ENCODE measurements at places on chromosomes 16 and 17.
A peak's percentile ranks its signal among the peaks of the same experiment; 100 is the strongest.

- DNase-seq: no peak
These were observed 975 bp downstream of the CFAP20 start for GRCh38 chr16:58128181-58128631.

DNA sequence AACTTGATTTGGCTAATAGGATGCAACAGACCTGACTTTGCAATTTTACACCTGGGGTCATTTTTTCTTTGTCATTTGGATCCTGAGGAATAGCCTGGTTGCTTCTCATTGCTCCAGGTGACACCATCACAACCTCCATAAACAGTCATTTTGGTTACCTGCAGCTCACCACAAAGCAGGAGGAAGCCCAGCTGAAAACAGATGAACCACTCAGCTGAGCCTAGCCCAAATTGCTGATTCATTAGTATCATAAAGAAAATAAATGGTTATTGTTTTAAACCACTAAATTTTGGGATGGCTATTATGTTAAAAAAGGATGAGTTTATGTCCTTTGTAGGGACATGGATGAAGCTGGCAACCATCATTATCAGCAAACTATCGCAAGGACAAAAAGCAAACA is 841.0 kb upstream of the EEF2KMT start:
- DNase-seq: no peak

DNA sequence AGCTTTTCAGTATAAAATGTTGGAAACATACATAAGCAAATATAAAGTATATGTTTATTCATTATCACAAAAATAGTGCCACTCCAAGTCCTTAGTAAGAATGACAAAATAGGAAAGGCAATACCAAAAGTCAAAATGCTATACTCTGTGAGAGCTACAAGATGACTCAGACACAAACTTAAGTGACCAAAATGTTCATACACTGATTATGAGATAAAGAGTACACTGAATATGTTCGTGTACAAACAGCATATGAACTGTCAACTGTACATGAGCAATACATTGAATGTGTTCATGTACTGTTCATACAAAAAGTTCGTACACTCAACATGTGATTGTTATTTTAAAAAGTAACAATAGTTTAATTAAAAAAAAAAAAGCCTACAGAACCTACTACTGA is 103.3 kb downstream of the CA4 start:
- DNase-seq: no peak

- DNase-seq: no peak
These were observed 137.2 kb downstream of the C16orf78 start for GRCh38 chr16:49510654-49511305.

- no peak for DNase-seq
These were observed 1.8 kb upstream of the NUBP1 start for GRCh38 chr16:10741844-10742243.

DNA sequence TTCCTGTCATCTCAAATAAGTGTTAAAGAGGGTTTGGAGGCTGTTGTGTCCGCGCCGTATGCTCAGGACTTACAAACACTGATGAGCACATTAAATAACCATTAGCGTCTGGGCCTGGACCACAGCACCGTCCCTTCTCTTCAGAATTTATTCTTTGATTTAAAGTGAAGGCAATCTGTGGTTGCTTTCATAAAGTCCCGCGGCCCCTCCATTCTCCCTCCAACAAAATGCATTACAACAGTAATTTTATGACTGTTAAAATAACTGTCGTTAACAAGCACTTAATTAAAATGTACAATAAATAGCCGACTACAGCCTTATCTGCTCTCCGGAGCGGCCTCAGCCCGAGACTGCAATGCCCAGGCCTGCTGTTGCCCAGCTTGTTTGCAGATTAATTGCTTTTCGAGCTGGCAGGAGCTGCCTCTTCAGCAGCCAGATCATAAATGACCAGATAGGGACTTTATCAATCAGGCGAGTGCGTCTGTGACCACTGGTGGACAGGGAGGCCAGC is 30.6 kb upstream of the IRX3 start:
- DNase-seq: no peak

GRCh38 chr16:88919936-88920335 is 53.5 kb upstream of the PABPN1L start:
- DNase-seq: no peak

DNA sequence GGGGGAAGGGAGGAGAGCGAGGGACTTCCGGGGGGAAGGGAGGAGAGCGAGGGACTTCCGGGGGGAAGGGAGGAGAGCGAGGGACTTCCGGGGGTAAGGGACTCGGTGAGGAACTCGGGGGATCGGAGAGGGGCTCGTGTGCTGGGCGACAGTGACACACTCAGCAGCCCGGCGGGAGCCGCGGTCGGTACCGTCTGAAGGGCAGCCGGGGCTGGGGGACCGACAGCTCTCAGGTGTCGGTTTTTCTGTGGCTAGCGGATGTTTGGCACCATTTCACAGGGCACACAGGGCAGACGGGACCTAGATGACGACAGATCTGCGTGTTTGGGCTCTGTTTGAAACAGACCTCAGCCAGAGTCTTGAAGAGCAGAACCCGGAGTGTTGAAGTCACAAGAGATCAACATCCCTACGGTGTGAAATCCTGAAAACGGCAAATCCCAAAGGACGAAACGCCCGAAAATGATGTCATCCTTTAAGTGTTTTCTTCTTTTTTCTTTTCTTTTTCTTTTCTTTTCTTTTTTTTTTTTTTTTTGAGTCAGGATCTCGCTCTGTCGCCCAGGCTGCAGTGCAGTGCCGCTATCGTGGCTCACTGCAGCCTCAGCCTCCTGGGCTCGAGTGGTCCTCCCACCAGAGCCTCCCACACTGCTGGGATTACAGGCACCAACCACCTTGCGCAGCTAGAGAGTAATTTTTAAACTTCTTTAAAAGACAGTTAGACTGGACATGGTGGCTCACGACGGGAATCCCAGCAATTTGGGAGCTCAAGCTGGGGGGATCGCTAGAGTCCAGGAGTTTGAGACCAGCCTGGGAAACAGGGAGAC is 23.9 kb downstream of the ZNF778 start:
- peak; percentile 51 for DNase-seq

GRCh38 chr16:76676356-76676755 is 399.2 kb downstream of the CNTNAP4 start:
- DNase-seq: no peak

DNA sequence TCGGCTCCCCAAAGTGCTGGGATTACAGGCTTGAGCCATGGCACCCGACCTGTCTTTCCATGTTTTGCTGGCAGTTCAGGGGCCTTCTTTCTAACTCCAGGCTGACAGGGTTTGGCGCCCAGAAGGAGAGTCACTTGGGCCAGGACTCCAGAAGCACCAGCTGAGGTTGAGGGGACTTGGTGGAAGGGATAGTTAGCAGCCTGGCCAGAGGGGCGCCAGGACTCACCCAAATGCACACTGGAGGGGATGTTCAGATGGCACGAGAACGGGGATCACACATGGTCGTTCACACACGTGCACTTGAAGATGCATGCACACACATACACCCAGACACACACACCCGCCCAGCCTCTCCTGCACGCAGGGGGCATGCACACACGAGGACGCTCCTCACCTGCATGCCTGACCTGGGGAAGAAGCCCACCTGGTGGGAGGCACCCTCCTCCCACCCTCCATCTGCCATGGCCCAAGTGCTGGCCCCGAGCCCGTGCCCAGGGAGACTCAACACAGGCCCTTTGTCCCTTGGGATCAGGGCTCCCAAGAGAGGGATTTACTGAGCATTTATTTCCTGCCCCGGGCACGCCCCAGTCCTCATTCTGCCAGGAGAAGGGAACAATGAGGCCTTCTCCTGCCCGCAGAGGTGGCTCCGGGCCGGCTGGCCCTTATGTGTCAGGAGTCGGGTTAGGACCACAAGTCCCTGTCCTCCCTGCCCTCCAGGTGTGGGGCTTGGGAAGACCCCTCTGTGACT is 2.3 kb upstream of the PRSS21 start:
- no peak for DNase-seq

GRCh38 chr17:49881054-49881402 is 33.2 kb upstream of the TAC4 start:
- no peak for DNase-seq

- DNase-seq: no peak
These were observed 23.3 kb upstream of the RASL10B start for GRCh38 chr17:35708149-35708548.

- DNase-seq: peak; percentile 12
These were observed 11.0 kb downstream of the HEXIM2 start for GRCh38 chr17:45172541-45173286.

DNA sequence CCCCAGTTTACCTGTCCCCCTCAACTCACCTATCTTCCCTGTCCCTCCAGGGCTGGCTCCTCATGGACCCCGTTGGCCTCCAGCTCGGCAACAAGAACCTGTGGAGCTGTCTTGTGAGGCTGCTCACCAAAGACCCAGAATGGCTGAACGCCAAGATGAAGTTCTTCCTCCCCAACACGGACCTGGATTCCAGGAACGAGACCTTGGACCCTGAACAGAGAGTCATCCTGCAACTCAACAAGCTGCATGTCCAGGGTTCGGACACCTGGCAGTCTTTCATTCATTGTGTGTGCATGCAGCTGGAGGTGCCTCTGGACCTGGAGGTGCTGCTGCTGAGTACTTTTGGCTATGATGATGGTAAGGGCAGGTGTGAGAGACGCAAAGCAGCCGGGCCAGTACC is 31.3 kb downstream of the NLRC5 start:
- DNase-seq: no peak

GRCh38 chr17:17084317-17084835 is 42.1 kb downstream of the MPRIP start:
- no peak for DNase-seq

- no peak for DNase-seq
These were observed 21.8 kb downstream of the CBFB start for GRCh38 chr16:67050796-67051195.

DNA sequence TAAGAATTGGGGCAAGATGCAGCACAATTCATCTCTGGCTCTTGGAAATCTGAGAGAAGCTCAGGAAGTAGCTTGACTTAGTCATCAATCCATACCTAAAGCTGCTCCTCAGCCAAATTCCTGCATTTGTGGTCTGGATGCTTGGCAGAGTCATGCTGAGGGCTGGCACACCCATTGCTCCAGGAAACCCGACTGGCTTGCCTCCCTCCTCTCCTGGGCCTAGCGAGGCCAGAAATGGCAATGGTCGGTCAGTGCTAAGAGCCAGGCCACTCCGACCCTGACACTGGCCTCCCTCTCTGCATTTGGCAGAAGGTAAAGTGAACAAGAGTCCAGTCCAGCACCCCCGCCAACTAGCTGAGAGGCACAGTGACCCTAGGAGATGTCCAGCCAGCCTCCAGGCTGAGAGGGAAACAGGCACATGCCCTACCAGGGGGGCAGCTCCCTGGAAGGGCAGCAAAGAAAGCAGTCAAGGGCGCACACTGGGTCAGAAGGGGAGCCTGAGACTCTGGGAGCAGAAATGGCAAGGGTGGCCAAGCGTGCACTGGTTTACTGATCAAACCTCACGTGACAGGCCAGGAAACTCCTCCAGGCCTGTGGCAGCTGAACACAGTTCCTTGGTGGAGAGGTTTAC is 10.0 kb downstream of the POLDIP2 start:
- DNase-seq: no peak

GRCh38 chr16:65284626-65285025 is 162.8 kb upstream of the CDH11 start:
- no peak for DNase-seq

DNA sequence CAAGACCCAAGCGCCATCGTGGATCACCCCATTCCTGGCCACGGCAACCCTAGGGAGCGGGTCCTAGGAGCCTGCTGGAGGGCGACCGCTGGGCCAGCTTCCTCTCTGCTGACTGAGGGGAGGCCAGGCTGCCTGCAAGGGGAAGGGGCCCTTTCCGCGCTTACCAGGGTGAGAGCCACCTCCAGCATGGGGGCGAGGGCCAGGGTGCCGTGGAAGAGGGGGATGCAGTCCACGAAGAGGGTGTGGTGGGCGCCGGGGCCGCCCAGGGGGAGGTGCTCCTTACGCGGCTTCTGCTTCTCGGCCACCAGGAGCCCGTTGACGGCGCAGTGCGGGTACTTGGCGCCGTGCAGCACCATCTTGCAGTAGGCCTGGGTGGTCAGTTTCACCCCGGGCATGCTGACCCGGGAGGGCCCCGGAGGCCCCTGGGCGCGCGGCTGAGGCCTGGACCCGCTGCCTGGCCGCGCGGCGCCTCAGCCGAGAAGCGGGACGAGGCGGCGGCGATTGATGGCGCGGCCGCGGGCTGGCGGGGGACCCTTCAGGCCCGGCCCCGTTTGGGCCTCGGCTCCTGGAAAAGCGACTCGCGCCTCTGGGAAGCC is 345 bp downstream of the EMC8 start:
- DNase-seq: peak; percentile 19

Data from stimulated activated CD4-positive, alpha-beta T cell treated with anti-CD3 and anti-CD28 coated beads, Interleukin-15, amount 100 ng/mL, for 1 hour (primary cell).